ENCODE measurements at places on chromosomes 2 and 18. TPM values are rescaled to one million over a fixed set of nuclear protein-coding genes. Genes with fewer than 3 reads are reported as not detected.

DNA sequence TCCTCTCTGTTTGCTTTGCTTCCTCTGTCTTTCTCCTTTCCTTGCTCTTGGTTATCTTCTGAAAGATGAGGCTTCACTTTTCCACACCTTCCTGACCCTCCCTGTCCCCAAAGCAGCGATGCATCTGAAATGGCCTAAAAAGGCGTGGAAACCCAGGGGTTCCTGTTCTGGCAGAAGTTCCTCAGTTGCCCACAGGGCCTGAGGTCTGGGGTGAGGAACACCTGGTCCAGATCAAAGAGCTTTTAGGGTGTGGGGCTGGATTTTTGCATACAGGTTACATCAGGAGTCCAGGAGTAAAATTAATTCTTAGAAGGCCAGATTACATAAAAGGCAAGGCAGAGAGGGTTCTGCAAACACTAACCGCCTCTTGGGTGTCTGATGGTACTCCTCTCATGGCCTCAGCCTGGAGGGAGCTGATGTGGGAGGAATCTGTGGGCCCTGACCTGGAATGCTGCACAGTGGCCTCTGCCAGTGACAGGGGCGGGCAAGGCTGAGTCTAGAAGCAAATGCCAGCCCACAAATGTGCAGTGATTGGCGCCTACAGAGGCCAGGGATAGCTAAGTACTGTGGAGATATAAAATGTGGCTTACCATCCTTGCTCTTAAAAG lies 41.8 kb downstream of the INPP4A start:
- no peak overlapping the region for H3K27ac ChIP-seq
- H3K4me1 ChIP-seq: no peaks in the 10 kb centered on the region
- DNase-seq: no peak
- H3K27me3 ChIP-seq: no peaks in the 10 kb centered on the region
- no peak overlapping the region for H3K4me3 ChIP-seq
- H3K36me3 ChIP-seq: no peaks in the 10 kb centered on the region

GRCh38 chr2:189291460-189291859 lies 111.9 kb upstream of the COL5A2 start:
- no peak for DNase-seq
- H3K4me1 ChIP-seq: peaks cover 29% of the 10 kb centered on the region
- no peak overlapping the region for H3K4me3 ChIP-seq
- H3K36me3 ChIP-seq: no peaks in the 10 kb centered on the region

GRCh38 chr2:67565761-67566160 lies 168.6 kb downstream of the ETAA1 start:
- H3K4me3 ChIP-seq: no peak overlapping the region
- H3K4me1 ChIP-seq: peaks cover 13% of the 10 kb centered on the region
- DNase-seq: no peak
- no peaks in the 10 kb centered on the region for H3K36me3 ChIP-seq
- no peak overlapping the region for H3K27ac ChIP-seq
- no peaks in the 10 kb centered on the region for H3K27me3 ChIP-seq

GFPT1 gene
- total RNA-seq: 37.0 TPM

DNA sequence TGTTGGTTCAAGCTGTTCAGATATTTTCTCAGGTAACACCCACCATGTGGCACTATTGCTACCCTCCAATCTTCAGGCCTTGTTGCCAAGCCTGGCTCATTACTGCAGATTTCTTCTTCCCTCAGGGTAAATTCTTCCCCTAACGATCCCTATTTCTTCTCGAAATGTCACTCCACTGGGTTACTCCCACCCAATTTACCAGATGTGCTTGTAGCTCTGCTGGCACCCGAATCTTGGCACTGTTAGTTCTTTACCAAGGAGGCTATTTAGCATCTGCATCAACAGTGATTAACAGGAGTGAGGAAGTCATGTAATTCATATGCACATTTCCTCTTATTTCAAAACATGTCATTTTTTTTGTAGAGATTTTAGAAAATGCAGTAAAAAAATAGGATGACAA lies 217.1 kb upstream of the CYRIA start:
- DNase-seq: no peak
- no peak overlapping the region for H3K4me3 ChIP-seq
- no peak overlapping the region for H3K27ac ChIP-seq
- H3K27me3 ChIP-seq: no peaks in the 10 kb centered on the region
- H3K36me3 ChIP-seq: no peaks in the 10 kb centered on the region

RGPD4 gene
- not detected for total RNA-seq
